ENCODE measurements at places on chromosomes 1 and 21. TPM values are rescaled to one million over a fixed set of nuclear protein-coding genes. Genes with fewer than 3 reads are reported as not detected.

HSD3B2 gene
- 0.19 TPM for total RNA-seq

DNA sequence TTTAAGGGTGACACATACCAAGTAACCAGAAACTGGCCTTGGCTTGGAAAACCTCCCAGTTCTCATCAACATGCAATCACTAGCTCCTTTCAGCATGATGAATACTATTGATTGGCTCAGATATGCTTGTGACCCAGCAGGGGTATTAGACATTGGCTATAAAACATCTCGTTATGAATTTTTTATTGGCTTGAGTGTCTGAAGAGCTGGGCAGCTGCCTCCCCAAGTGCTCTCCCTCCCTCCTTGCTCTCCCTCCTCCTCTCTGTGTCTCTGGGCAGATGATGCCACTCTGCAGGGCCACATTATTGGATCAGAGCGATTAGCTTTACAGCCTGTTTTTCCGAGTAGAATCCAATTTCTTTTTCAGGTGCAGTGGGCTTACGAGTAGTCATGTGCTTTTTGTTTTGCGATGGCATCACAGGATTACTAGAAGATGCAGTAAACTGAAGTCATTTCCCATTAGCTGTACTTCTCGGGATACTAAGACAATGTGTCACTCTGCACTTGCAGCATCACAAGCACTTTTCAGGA, 79.3 kb upstream of the ATF3 start:
- H3K27me3 ChIP-seq, result no peaks in the 10 kb centered on the region
- H3K4me3 ChIP-seq, result no peak overlapping the region
- H3K27ac ChIP-seq, result no peak overlapping the region
- no peaks in the 10 kb centered on the region for H3K4me1 ChIP-seq
- no peaks in the 10 kb centered on the region for H3K36me3 ChIP-seq
- no peak for DNase-seq

DNA sequence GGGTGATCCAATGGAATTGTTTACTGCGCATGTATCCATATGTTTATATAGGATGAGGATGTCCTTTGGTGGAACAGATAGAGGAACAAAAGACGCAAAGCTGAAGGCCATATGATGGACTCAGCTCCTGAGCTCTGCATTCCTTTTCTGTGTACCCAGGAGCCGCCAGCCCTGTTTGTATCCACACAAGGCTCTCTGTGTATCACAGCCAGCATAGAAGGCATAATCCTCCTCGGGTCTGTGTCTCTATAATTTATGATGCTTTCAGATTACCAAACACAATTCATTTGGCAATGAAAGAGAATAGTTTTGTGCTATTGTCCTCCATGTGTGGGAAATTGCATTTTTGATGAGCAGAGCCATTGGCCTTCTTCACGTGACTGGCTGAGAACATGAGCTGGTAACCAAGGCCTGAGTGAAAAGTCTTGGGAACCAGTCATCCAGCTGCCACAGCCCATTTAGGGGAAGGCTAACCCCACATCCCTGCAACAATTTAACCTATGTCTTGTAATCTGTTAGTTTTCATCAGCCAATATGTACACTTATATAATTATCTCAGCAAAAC, 119.2 kb downstream of the PBX1 start:
- no peaks in the 10 kb centered on the region for H3K36me3 ChIP-seq
- no peaks in the 10 kb centered on the region for H3K27me3 ChIP-seq
- no peak overlapping the region for H3K4me3 ChIP-seq
- H3K27ac ChIP-seq, result no peak overlapping the region
- no peaks in the 10 kb centered on the region for H3K4me1 ChIP-seq

DNA sequence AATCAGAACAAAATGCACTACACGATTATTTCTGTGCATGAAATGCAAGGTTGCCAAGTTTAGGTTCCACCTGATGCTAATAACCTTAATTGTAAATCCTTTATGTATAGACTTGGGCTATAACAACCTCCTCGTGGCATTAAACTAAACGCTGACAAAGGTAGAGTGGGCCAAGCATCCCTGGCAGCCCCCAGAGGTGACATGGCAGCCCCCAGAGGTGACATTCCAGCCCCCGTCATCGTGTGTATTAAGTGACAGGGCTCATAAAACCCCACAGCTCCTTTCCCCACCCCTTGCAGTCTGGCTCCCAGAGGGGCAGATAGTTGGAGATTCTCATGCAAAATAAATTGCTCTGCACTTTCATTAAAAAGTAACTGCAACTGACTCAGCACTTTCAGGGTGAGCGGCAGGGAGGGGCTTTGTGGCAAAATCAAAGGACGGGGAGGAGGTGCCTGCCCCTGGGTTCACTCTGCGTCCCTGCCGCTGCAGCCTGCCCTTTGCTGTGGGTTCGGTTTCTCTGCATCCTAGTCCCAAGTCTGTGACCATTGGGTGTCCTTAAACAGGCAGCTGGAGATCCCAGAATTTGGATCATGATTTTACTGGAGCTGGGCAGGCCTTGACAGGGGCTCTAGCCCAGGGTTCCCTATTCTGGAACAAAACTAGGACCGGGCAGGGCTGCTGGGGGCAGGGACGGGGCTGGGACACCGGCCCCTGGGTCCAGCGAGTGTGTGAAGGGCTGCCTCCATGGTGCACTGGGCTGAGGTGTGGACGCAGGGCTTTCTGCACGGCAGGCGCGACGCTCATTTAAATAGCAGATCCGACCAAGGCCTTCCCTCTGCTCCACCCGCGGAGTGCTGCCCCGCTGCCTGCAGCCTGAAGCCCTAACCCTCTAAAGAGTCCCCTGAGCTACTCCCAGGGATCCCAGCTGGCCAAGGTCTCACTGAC, 234.9 kb upstream of the VAMP3 start:
- H3K4me1 ChIP-seq, result peaks cover 9% of the 10 kb centered on the region
- H3K4me3 ChIP-seq, result no peak overlapping the region
- H3K27ac ChIP-seq, result no peak overlapping the region
- H3K27me3 ChIP-seq, result no peaks in the 10 kb centered on the region
- H3K36me3 ChIP-seq, result no peaks in the 10 kb centered on the region

HSD3B1 gene
- total RNA-seq, result 0.24 TPM

APCS gene
- not detected for total RNA-seq

EDARADD gene
- 3.2 TPM for total RNA-seq

CCDC181 gene
- total RNA-seq, result 14.2 TPM

SLFNL1 gene
- 23.4 TPM for total RNA-seq

C2CD2 gene
- 13.2 TPM for total RNA-seq

PIGR gene
- not detected for total RNA-seq

DNA sequence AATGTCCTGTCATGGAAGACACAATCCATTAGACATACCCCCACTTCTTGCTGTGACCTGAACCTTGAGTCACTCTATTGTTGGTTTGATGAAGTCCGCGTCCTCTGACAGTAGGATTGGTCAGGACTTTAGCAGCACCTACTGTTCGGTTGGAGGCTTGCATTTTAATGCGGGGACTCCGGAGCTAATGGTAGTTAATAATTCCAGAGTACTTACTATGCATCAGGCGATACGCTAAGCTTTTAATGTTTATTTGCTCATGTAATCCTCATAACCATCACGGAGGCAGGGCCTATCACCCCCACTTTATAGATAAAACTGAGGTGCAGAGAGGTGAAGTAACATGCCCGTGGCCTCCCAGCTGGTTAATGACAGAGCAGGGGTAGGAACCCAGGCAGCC, 7.9 kb upstream of the ELF3 start:
- H3K27me3 ChIP-seq, result no peaks in the 10 kb centered on the region
- no peak overlapping the region for H3K27ac ChIP-seq
- no peaks in the 10 kb centered on the region for H3K4me1 ChIP-seq
- no peak overlapping the region for H3K4me3 ChIP-seq
- H3K36me3 ChIP-seq, result no peaks in the 10 kb centered on the region

DNA sequence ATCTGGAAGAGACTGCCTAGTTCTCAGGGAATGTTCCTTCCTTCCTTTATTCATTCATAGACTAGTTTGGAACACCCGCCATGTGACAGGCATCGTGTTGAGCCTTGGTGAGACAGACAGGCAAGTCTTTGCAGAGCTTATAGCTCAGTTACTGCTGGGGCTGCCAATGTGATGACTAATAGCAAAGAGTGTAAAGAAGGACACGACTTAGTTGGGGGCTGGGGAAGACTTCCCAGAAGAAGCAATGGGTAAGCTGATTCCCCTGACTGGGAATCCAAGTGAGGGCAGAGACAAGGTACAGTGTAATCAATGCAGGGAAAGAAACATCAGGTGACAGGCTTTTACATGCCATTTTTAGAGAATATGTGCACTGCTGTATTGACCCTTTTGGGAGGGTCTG, 51.2 kb downstream of the TENT5C start:
- no peaks in the 10 kb centered on the region for H3K4me1 ChIP-seq
- H3K27me3 ChIP-seq, result no peaks in the 10 kb centered on the region
- H3K36me3 ChIP-seq, result no peaks in the 10 kb centered on the region

GRCh38 chr21:42835611-42836401, 43.5 kb downstream of the WDR4 start:
- no peaks in the 10 kb centered on the region for H3K27me3 ChIP-seq
- H3K4me1 ChIP-seq, result peaks cover 7% of the 10 kb centered on the region
- H3K27ac ChIP-seq, result no peak overlapping the region
- H3K4me3 ChIP-seq, result no peak overlapping the region
- no peaks in the 10 kb centered on the region for H3K36me3 ChIP-seq
- DNase-seq, result no peak

GRCh38 chr1:248359415-248359814, 2.0 kb upstream of the OR2T4 start:
- no peaks in the 10 kb centered on the region for H3K27me3 ChIP-seq
- H3K4me1 ChIP-seq, result no peaks in the 10 kb centered on the region
- H3K4me3 ChIP-seq, result no peak overlapping the region
- H3K36me3 ChIP-seq, result no peaks in the 10 kb centered on the region
- no peak for DNase-seq

- H3K36me3 ChIP-seq, result no peaks in the 10 kb centered on the region
- H3K27ac ChIP-seq, result no peak overlapping the region
- DNase-seq, result no peak
- H3K4me1 ChIP-seq, result peaks cover 8% of the 10 kb centered on the region
Measured at GRCh38 chr1:111217183-111217910, 10.2 kb upstream of the CHI3L2 start.

ERVH48-1 gene
- total RNA-seq, result 0.47 TPM

CRYZ gene
- total RNA-seq, result 13.8 TPM

TMEM269 gene
- 0.68 TPM for total RNA-seq

DNA sequence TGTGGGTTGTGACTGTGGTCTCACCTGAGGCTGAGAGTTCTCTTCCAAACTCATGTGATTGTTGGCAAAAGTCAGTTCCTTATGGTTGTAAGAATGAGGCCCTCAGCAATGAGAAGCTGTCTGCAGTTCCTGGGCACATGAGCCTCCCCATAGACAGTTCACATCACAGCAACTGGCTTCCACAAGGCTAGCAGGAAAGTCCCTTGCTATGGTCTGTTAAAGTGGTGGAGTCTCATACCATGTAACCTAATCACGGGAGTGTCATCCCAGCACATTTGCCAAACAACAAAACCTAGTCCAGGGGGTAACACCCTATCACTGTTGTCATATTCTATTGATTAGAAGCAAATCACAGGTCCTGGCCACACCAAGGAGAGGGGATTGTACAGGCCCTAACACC, 163.8 kb downstream of the BACH1 start:
- no peaks in the 10 kb centered on the region for H3K27me3 ChIP-seq
- H3K4me3 ChIP-seq, result no peak overlapping the region
- H3K36me3 ChIP-seq, result no peaks in the 10 kb centered on the region
- no peaks in the 10 kb centered on the region for H3K4me1 ChIP-seq
- no peak overlapping the region for H3K27ac ChIP-seq
- no peak for DNase-seq

DNA sequence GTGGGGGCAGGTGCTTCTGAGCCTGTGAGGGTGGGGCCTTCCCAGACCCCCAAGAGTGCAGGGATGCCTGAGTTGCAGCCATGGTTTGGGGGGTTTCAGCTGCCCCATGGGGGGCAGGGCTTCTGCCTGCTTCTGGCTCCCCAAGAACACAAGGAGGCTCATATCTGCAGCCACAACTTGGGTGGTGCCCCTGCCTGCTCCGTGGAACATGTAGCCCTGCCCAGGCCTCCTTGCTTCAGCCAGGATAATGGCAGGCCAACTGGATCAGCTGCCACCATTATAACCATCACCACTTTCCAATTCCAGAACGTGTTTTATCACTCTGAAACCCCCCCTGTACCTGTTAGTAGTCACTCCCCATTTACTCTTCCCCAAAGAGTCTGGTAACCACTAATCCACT, 14.0 kb downstream of the ZBTB40 start:
- H3K4me1 ChIP-seq, result peaks cover 11% of the 10 kb centered on the region
- no peak overlapping the region for H3K27ac ChIP-seq
- DNase-seq, result no peak
- H3K4me3 ChIP-seq, result no peak overlapping the region
- no peaks in the 10 kb centered on the region for H3K27me3 ChIP-seq

- no peak for DNase-seq
- H3K4me3 ChIP-seq, result no peak overlapping the region
- H3K36me3 ChIP-seq, result no peaks in the 10 kb centered on the region
- no peak overlapping the region for H3K27ac ChIP-seq
- no peaks in the 10 kb centered on the region for H3K27me3 ChIP-seq
Measured at GRCh38 chr1:100053119-100053518, 79.6 kb downstream of the SASS6 start.

GRCh38 chr1:119453021-119453420, 38.1 kb downstream of the HSD3B2 start:
- H3K27ac ChIP-seq, result no peak overlapping the region
- no peaks in the 10 kb centered on the region for H3K27me3 ChIP-seq
- H3K4me1 ChIP-seq, result peaks cover 9% of the 10 kb centered on the region
- no peaks in the 10 kb centered on the region for H3K36me3 ChIP-seq
- H3K4me3 ChIP-seq, result no peak overlapping the region

MYBPH gene
- 0.16 TPM for total RNA-seq

GRCh38 chr1:71153826-71154225, 73.0 kb upstream of the ZRANB2 start:
- no peak overlapping the region for H3K4me3 ChIP-seq
- H3K36me3 ChIP-seq, result no peaks in the 10 kb centered on the region
- DNase-seq, result no peak
- H3K27me3 ChIP-seq, result no peaks in the 10 kb centered on the region
- H3K27ac ChIP-seq, result no peak overlapping the region
- no peaks in the 10 kb centered on the region for H3K4me1 ChIP-seq
